ENCODE measurements at places on chromosomes 16 and 17.
A peak's percentile ranks its signal among the peaks of the same experiment; 100 is the strongest.

GRCh38 chr16:84672276-84673202 is 24.2 kb downstream of the KLHL36 start:
- peak; percentile 82 for DNase-seq

DNA sequence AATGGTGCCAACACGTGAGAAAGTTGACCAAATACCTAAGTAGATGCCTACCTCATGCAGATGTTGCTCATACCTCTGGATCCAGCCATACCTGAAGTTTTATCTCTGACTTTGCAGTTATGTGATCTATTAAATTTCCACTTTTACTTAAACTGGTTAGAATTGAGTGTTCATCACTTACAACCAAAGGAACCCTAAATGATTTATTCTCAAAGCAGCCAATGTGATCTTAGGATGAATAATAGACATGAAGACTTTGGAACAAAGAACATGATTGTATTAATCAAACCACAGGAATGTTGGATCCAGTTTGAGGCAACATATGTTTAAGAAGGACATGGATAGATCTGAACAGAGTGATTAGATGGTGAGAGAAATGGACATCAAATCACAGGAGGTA is 68.7 kb downstream of the IRX6 start:
- DNase-seq: no peak

- DNase-seq: peak; percentile 23
These were observed 64.3 kb downstream of the CNGB1 start for GRCh38 chr16:57906382-57907316.

DNA sequence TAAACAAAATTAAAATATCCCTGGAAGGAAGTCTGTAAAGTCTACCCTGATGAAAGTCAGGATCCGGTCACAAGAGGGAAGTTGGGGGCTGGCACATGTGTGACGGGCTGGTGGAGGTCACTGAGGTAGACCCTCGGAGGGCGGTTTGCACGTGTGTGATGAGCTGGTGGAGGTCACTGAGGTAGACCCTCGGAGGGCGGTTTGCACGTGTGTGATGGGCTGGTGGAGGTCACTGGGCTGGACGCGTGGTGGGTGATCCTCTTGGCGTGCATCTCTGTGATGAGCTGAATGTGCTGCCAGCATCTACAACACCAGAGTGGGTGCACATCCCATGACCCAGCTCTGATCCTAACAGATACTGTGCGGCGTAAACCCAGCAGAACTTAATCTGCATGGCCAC is 43.7 kb upstream of the METRNL start:
- DNase-seq: no peak

DNA sequence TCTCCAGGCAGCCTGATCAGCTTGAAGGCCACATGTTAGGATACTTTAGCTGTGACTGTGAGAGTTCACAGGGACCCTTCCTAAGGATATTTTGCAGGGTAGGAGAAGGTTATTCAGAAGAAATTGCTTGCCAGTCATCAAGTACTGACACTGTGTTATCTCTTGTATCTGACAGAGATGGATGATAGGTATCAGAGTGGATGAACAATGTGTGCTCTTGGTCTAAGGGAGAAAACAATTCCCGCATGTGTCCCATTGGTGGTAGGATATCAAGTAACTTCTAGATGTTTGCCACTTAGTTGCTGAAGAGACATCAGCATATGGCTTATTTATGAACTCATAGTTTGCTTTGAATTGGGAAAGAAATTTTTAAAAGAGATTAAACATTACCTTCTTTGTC is 219.3 kb downstream of the SPECC1 start:
- no peak for DNase-seq

DNA sequence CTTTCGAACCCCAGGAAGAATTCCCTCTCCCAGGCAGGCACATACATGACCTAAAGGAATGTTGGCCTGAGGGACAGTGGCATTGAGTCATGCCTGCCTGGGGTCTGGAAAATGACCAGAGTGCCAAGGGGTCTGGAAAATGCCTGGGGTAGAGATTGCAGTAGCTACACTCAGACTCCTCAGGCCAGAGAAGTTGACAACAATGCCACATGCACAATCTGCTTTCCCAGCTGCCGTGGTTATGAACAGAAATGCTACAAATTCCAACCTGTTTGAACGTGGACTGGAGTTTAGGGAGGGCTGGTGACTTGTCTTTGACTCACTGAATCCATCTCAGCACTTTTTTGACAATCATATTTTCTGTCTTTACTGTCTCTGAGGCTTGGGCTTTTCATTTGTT is 250.0 kb downstream of the ABCC12 start:
- no peak for DNase-seq

DNA sequence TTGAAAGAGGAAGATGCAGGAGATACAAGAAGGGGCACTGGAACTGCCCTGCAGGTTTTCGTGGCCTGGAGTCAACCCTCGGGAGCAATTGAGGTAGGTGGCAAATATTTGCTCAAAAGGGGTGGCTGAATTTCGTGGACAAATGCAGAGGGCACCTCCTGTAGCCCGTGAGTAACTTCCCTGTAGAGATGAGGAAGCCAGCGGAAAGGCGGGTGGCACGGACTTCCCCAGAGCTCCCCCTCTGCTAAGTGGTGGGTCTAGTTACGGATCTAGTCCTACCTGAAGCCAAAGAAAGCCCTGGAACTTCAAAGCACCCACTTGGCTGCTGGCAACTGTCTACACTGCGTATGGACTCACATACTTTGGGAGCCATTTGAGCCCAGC is 1.0 kb upstream of the ATP2C2 start:
- no peak for DNase-seq

DNA sequence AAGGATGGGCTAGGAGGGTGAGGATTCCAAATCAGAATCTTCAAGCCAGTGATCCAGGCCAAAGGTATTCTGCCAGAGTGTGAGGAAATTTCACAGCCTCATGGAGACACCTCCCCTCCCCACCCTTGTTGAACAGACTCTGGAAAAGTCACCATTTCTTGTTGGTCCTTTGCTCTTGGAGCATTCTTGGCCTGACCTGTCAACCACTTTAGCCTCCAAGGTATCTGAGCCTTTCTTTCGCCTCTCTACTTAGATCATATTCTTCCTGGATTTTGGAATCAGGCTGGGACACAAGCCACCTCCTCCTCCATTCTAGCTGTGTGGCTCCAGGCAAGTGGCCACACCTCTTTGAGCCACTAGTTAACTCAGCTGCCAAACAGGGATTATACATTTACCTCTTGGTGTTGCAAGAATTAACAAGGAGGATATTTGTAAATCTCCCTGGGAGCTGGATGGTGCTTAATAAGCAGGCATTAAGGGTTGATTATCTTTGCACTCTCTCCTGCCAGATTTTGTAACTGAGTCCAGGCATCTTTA is 193.5 kb downstream of the WWOX start:
- no peak for DNase-seq

- DNase-seq: peak; percentile 72
These were observed 26.5 kb upstream of the ADGRG1 start for GRCh38 chr16:57601801-57602478.

GRCh38 chr16:87086575-87086974 is 230.6 kb downstream of the C16orf95 start:
- no peak for DNase-seq

DNA sequence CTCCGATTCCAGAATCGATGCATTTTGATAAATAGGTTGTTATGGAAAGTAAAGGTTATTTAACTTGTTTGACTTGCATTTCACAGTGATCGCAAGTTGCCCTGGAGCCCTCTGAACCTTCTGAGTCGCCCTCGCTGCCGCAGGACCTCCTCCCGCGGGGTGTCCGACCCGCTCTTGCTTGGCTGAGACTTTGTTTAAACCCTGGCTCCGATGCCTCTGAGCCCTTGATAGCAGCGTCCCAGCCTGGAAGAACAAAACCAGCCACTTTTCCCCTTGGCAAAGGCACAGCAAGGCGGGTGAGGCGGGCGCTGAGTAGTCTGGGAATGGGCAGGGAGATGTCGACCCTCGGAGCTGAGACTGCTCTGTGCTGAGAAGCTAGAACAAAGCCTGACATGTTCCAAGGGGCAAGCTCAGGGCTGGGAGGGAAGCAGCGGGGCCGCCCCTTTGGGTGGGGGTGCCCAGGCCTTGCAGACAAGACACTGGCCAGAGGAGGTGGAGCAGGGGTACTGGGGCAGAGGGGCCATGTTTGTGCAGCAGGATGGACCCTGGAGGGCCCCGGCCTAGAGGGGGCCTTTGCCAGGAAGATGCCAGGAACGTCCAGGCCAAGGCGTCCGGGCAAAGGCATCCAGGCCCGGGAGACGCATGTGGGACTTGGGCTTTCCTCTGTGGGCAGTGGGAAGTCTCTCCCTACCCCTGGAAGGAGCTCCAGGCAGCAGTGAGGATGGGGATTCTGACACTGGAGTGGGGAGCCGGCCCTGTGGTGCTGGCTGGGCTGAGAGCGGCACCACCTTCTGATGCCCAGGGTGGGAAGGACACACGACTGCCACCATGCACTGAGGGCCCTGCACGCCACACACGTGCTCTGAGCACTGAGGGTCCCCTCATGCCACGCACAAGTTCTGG is 30.3 kb upstream of the CDH15 start:
- DNase-seq: no peak

- DNase-seq: peak; percentile 75
These were observed 3.9 kb upstream of the SETD1A start for GRCh38 chr16:30953511-30954124.

DNA sequence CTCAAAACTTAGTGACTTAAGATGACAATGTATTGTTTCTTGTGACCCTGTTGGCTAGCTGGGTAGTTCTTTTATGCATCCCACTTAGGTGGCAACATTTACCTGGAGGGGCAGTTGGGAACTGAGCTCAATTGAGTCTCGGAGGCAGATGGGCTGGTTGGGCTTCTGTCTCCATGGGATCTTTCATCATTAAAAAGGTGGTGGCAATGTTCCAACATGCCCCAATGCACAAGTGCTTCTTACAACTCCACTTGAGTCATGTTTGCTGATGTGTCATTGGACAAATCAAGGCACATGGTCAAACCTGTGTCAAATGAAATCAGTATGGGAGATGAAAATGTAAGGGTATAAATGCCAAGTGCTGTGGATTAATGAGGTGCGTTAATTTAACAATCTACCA is 11.7 kb upstream of the HS3ST3B1 start:
- DNase-seq: no peak

GRCh38 chr17:70241071-70241470 is 71.7 kb downstream of the KCNJ2 start:
- no peak for DNase-seq

DNA sequence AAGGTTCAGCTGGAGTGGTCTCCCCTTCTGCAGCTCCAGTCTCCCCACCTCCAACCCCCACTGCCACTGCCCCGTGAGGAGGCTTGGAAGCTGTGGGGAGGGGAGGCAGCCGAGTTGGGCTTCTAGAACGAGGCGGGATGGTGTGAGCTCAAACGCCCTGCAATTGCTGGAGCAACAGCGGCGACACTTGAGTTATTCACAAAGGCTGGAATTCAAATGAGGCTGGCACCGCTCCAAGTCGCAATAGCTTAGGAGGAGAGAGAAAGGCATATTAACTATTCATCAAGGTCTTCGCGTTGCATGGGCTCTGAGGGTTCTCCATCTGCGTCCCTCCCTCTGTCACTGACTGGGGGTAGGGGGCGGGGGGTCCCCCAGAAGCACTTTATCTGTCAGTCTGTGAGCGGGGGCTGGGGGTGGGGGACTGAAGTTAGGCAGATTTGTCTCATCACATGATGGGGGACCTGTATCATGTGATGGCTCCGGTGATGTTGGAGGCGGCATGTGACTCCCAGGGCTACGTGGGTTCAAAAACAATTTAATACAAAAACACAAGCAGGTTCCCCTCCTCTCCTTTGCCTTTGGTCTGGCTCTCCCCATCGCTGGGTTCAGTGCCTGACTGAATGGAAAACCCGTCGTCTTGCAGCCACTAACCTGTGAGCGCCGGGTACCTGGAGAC is 70.5 kb downstream of the RBBP6 start:
- no peak for DNase-seq

DNA sequence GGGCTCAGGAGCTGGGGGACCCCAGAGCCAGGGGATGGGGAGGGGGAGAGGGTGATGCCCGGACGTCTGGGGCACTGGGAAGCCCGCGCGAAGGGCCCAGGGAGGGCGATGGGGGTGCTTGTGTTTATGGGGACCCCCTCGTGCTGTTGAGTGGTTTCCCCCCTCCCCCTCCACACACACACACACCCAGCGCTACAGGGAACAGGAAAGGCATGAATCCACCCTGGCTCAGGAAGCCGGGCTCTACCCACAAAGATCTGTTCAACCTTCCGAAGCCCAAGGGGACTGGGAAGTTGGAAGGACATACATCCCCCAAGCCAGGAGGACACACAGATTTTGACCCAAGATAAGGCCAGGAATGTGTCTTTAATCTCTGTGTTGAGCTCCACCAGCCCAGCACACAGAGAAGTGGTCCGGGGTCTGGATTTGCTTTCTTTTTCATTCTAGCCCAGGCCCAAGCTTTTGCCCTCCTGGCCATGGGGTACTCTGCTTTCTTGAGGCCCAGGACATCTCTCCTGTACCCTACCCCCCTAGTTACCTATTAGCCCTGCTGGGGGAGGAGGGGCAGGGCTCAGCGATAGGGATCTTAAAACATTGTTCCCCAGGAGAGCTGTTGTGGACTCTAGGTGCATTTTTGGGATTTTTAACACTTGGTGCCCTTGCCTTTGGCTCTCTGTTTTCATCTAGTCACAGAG is 1.2 kb downstream of the UBALD2 start:
- peak; percentile 39 for DNase-seq

DNA sequence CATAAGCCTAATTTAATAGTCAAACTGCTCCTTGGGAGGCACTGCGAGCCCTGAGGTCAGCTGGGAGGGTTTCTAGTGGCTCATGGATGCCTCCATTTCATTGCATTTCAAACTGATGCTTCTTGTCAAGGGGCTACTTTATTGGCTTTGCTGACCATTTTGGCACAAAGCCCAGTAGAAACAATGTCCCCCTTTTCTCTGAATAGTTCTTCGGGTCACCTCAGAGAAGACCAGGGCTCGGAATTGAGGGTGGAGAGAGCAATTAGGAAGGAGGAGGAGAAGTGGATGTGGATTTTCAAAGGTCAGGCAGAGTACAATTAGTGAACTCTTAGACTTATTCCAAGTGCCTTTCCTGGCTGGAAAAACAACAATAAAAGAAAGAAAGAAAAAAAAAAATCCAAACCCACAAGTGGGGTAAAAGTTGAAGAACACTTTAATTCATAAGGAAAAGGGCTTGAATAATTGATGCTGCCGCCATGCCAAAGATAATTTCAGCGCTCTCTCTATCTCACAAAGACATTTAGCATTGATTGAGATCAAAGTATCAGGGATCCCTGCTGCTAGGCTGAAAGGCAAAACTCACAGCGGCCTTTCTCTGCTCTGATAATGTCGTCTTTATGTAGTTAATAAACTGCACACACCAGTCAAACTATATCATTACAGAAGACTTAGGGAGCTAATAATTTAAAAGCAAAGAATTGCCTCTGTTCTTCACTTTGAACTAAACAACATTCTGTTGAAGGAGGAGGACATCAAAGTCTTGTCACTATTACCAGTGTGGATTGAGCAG is 122.7 kb downstream of the RGS9 start:
- DNase-seq: no peak

- DNase-seq: no peak
These were observed 25.6 kb upstream of the CPPED1 start for GRCh38 chr16:12829096-12829888.

- no peak for DNase-seq
These were observed 6.5 kb downstream of the TM4SF5 start for GRCh38 chr17:4777969-4778760.
